AG04450 (cell line): ENCODE measurements at places on chromosomes 5 and 9.

GRCh38 chr5:133450286-133450685 lies 162.1 kb downstream of the FSTL4 start:
- no peak for DNase-seq

DNA sequence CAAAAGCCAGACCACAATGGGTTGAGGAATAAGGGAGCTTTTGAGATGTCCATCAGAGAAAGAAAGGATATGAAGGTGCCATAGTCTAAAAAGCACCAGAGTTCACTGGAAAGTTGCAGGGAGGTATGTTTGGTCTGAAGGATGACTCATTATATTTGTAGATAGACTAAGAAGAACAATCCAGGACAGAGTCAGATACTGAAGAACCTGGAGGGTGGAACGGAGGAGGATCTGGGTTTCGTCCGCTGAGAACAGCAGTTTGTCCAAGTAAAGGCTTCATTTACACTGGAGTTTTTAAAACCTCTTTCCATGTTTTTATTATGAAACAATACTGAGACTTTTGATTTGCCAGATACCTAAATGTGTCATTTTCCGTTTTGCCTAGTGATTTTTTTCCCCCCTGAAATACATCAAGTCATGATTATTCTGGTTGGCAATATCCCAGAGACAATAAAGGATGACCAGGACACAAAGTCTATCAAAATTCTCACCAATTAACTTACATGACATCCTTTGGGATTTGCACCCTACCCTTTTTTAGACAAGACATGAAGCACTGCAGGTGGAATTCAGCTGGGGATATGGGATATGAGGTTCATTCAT lies 219.9 kb downstream of the MLLT3 start:
- DNase-seq, result no peak

DNA sequence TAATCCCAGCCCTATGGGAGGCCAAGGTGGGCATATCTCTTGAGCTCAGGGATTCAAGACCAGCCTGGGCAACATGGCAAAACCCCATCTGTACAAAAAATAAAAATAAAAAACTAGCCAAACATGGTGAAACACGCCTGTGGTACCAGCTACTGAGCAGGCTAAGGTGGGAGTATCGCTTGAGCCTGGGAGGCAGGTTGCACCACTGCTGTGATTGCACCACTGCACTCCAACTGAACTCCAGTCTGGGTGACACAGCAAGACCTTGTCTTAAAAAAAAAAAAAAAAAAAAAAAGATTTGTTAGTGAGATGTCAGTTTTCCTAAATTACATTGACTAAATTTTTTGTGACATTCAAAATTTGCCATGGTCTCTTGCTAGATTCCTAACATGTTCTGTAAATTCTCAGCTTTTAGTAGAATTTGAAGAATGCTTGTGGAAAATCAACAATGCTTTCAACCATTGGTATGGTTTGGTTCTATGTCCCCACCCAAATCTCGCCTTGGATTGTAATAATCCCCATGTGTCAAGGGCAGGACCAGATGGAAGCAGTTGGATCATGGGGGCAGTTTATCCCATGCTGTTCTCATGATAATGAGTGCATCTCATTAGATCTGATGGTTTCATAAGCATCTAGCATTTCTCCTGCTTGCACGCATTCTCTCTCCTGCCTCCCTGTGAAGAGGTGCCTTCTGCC lies 236.1 kb downstream of the ARRDC3 start:
- no peak for DNase-seq

DNA sequence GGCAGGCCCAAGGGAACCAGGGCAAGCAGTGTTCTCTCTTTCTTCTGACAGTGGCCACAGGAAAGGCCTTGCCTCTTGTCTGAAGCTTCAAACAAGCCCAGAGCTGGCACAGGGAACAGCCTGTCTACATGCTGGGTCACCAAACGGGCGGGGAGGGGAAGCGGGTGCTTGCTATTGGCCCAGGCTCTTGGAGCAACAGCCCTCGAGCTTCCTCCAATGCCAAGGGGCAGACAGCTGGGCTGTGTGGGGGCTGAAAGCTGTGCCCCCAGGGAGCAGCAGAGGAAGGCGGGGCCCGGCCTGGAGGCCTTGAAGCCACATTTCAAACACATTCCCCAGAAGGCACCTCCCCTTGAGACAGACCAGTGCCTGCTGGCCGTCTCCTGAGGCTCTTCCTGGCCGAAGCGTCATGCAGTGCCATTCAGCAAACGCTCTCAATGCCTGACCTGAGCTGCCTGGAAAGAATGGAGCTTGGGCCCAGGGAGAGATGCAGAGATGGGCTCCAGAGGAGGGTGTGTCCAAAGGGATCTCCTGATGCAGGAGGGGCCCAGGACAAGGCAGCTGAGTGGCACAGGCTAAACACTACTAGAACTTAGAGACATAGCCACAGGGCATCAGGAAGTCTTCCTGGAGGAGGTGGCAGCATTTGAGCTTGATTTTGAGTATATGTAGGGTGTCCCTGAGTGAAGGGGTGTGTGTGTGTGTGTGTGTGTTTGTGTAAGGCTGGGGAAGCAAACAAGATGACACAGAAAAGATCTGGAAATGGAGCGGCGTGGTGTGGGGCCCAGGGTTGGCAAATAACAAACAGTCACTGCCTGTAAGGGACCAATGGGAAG lies 2.5 kb downstream of the FIBCD1 start:
- DNase-seq, result no peak

- no peak for DNase-seq
These were observed 70.6 kb upstream of the CCNG1 start for GRCh38 chr5:163366757-163367156.

DNA sequence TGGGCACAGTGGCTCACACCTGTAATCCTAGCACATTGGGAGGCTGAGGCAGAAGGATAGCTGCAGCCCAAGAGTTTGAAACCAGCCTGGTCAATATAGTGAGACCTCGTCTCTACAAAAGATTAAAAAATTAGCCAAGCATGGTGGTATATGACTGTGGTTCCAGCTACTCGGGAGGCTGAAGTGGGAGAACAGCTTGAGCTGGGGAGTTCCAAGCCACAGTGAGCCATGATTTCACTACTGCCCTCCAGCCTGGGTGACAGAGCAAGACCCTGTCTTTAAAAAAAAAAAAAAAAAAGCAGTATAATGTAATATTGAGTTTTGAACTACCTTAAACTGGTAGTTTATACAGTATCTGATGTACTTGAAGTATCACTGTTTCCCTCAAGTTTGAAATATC lies 358.4 kb downstream of the EBF1 start:
- DNase-seq, result no peak

DNA sequence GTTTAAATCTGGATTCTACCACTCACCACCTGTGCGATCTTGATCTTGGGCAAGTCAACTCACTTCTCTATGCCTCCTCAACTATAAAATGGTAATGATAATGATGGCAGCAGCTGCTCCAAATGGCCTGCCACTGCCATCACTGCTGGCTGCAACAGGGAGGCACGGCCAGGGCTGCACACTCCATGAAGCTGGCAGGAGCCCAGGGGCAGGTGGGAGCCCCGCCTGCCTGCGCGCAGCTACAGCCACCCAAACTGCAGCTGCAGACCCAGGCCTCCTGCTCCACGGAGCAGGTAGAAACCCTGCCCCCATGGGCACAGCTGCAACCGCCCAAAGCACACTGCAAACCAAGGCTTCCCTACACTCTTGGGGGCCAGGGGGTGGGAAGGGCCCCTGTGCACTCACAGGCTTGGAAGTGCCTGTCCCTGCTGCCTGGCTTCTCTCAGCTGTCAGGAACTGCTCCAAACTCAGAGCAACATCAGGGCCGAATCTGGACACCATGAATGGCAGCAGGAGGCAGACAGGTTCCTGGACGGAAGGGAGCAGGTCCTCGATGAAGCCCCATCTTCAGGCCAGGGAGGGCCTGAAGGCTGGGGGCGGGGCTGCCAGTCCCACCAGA lies 57.6 kb downstream of the PRELID2 start:
- no peak for DNase-seq

GRCh38 chr5:138366632-138367382 lies 14.3 kb downstream of the KDM3B start:
- no peak for DNase-seq

DNA sequence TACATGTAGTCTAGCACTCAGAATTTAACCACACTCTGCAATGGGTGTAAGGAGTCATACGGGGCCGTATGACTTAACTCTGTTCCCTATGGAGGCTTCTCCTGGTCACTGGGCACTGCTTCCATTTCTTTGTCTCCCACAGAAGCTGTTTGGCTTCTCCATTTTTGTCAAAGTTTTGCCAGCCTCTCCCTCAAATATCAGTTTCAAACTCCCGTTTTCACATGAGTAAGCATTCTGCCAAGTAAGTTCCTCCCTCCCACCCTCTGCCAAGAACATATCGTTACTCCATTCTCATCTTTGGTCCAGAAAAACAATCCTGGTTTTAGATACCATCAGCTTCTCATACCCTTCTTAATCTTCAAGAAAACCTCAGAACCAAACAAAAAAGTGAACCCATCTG lies 6.1 kb downstream of the AFAP1L1 start:
- DNase-seq, result no peak

DNA sequence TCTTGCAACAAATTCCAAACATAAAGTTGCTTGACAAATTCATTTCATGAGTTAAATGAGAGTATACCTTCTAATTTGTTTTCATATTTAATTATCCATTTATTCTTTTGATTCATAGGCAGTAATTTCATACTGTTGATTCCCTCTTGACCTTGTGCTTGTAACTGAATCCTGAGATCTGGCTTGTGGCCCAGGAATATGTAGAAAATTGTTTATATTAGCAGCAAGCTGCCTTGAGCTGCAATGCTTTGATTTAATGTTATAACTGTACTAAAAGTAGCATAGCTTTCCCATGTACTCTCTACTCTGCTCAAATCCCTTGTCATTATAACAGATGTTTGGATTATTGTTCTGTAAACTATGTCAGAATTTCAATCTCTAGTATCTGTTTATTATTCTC lies 780.7 kb downstream of the NR2F1-AS1 start:
- peak; percentile 70 for DNase-seq

DNA sequence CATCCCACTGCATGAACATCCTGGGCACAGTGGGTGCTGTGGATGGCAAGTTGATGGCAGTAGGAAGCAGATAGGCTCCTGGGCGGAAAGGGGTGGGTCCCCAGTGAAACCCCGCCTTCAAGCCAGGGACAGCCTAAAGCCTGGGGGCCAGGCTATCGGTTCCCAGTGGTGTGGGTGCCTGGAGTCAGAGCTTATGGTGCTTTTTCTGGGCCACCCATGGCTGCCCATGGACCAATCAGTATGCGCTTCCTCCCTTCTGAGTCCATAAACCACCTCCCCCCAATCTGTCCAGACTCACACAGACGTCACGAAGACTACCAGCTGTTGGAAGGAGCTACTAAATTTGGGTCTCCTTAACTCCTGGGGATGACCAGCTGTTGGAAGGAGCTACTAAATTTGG lies 17.5 kb upstream of the ECPAS start:
- no peak for DNase-seq

- DNase-seq, result no peak
These were observed 30.3 kb upstream of the IL17B start for GRCh38 chr5:149409268-149409948.
